GM12878 (cell line): ENCODE measurements at places on chromosomes 11 and 22. TPM values are rescaled to one million over a fixed set of nuclear protein-coding genes. Genes with fewer than 3 reads are reported as not detected.

The MIOX gene
- total RNA-seq = not detected in 2 replicates

The MYBPC3 gene
- not detected in 2 replicates for total RNA-seq

DNA sequence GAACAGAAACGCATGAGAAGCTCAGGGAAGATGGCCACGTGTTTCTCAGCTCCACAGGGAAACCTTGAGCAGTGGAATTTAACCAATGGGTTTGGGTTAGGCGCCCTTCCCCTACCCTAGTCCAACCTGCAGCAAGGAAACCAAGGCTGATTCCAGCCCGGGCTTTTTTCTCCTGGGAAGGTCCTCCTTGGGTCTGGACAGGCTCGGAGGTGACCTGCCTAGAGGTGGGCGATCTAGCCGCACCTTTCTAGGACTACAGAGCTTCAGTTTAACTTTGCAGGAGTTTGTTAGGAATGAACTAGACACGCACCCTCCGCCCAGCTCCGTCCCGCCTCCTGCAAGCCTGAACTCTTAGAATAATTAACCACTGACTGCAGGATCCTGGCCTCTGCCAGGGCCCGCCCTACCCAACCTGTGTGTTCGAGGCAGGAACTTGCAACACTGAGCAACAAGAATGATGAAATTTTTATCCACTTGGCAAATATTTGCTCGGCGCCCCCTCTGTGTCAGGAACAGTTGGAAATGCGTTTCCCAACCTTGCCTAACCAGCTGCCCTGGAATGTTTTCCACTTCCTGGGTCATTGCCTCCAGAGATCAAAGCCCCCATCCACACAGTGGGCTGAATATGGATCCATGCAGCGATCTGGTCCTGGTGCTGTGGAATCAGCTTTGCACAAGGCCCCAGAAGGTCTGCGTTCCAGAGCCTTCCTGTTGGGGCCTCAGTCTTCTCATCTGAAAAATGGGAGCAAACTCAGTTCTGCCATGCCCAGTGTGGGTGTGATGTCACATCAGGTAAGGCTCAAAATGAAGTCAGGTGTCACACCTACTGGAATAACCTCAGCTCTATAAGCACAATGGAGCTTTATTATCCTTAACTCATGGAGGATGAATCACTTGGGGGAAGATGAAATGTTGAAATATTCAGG, 13.3 kb downstream of the MPST start:
- H3K36me3 ChIP-seq = no peaks in the 10 kb centered on the region
- no peaks in the 10 kb centered on the region for H3K4me1 ChIP-seq
- H3K27ac ChIP-seq = no peak overlapping the region
- no peaks in the 10 kb centered on the region for H3K27me3 ChIP-seq

GRCh38 chr22:50008151-50009040, 4.2 kb downstream of the IL17REL start:
- H3K27me3 ChIP-seq = no peaks in the 10 kb centered on the region
- H3K36me3 ChIP-seq = no peaks in the 10 kb centered on the region
- H3K27ac ChIP-seq = no peak overlapping the region
- no peak for DNase-seq
- H3K4me1 ChIP-seq = peaks cover 11% of the 10 kb centered on the region

DNA sequence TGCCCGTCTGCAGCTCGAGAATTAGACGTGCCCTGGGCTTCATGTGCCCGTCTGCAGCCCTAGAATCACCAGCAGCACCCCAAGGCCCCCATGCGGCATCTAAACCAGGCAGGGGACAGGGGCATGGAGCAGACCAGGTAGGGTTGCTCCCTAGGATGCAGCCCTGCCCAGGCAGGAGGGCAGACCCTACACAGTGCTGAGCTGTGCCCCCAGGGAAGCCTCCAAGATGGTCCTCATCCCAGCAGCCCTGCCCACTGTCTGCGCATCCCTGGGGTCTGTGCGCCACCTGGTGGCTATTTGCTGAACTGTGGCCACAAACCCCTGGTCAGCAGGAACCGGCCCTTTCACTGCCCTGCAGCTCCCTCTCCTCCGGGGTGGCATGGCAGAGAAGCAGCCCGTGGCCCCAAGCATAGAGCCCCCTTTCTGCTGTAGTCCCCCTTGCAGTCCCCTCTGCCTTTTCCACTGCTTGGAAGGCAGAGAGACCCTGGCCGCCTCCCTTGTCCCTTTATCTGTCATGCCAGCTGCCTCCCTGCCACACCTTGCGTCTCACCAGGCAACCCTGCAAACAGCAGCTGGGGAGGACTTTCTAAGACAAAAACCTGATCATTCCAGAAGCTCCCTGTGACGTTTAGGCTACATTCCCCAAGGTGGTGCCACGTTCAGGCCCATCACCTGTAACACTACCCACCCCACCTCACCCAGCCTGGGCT, 86.6 kb downstream of the KCNQ1 start:
- no peak overlapping the region for H3K27ac ChIP-seq
- H3K4me3 ChIP-seq = no peak overlapping the region
- H3K27me3 ChIP-seq = peaks cover 1% of the 10 kb centered on the region; the same call in 1 of the 2 replicates
- no peaks in the 10 kb centered on the region for H3K36me3 ChIP-seq
- peaks cover 19% of the 10 kb centered on the region for H3K4me1 ChIP-seq
- DNase-seq = no peak

GRCh38 chr11:57568330-57568766, 876 bp upstream of the UBE2L6 start:
- peak overlapping the region; percentile 30; the same call in 1 of the 2 replicates for H3K27ac ChIP-seq
- peak overlapping the region; percentile 100 for H3K4me3 ChIP-seq
- H3K4me1 ChIP-seq = peaks cover 4% of the 10 kb centered on the region
- DNase-seq = peak; percentile 51
- H3K27me3 ChIP-seq = no peaks in the 10 kb centered on the region
- no peaks in the 10 kb centered on the region for H3K36me3 ChIP-seq

DNA sequence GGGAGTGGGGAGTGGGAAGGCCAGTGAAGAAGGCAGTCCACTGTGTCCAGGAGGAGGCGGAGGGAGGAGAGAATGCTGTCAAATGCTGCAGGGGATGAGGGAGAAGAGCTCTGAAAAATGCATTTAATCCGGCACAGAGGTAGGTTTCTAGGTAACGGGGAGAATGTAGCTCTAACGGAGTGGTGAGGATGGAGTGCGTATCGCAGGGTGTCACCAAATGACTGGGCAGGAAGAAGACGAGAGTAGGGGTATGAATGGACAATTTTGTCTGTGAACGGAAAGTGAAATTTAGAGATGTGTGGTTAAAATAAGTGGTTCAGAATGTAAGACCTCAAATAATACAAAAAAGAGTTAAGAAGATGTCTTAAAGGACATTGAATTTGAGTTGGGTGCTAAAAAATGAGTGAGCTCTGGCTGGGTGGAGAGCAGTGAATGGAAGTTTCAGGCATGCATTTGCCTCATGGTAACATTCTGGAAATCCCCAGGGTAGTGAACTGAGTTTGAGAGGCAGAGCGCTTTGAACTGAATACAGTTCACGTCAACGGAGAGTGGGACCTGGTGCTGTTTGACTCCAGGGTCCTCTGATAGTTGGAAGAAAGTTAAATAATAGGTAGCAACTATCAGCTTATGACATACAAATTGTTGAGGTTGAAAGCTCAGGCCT, 81.3 kb upstream of the CADM1 start:
- peak overlapping the region; percentile 51 for H3K27ac ChIP-seq
- no peaks in the 10 kb centered on the region for H3K27me3 ChIP-seq
- peaks cover 21% of the 10 kb centered on the region for H3K4me1 ChIP-seq
- 0 out of 2 replicates have a peak overlapping the region, but pooled peaks have one; percentile 4 for H3K4me3 ChIP-seq
- no peaks in the 10 kb centered on the region for H3K36me3 ChIP-seq

- DNase-seq = no peak
- H3K36me3 ChIP-seq = no peaks in the 10 kb centered on the region
- no peaks in the 10 kb centered on the region; the same call in 1 of the 2 replicates for H3K27me3 ChIP-seq
- no peaks in the 10 kb centered on the region for H3K4me1 ChIP-seq
Observed at GRCh38 chr11:79414041-79414440, 26.8 kb downstream of the TENM4 start.

DNA sequence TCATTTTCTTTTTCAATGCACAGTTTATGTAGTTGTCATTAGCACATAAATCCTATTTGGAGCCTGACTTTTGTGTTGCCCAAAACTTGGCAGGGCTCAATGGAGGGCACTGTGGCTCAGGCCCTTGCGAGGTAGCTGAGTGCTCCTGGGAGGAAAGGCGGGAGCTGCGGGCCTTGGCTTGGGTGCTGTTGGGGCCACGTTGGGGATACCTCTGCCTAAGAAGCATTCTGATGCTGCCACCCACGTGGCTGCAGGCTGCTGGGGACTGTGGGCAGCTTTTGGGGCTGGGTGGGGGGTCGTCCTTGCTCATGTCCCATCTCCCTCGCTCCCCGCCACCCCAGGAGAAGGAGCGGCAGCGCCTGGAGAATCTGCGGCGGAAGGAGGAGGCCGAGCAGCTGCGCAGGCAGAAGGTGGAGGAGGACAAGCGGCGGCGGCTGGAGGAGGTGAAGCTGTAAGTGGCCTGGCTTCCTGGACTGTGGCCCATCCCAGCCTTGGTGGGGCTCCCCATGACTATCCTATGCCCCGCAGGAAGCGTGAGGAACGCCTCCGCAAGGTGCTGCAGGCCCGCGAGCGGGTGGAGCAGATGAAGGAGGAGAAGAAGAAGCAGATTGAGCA, 20.9 kb downstream of the INCENP start:
- peaks cover 67% of the 10 kb centered on the region for H3K36me3 ChIP-seq
- no peaks in the 10 kb centered on the region for H3K27me3 ChIP-seq
- no peak overlapping the region for H3K27ac ChIP-seq
- DNase-seq = no peak
- no peaks in the 10 kb centered on the region for H3K4me1 ChIP-seq
